ENCODE measurements at places on chromosomes 2 and 18.

GRCh38 chr2:107414376-107414775 lies 412.3 kb upstream of the RGPD4 start:
- DNase-seq = no peak

DNA sequence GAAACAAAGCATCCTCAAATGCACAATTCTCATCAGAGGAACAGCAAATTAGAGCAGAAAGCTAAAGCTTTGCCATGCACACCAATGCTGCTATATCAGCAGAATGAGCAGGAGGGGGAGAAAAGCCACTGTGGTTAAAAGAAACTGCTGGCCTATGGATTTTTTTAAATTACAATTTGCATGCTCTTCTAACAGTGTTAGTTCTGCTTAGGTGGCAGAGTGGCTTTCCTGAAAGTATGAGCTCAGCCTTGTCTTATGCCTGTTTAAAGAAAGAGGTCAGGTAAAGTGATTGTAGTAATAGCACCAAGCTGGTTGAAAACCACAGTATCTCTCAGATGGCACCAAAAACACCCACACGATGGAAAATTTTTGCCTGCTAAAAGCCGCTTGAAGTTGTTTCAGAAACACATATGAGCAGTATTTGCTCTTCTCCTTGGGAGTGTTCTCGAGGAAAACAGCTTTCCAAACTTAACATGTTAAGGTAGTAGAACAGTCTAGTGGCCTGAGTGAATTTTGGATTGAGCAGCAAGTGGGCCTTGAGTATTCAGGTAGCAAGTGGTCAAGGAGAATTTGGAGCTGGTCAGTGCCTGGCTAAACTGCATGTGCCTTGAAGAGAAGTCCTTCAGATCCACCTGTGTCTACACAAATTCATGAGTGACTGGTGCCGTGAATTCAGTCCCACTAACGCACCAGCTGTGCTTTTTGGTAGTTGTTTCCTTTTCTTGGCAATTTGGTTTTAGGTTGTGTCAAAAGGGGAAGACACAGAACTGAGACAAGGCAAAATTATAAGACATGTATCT lies 19.6 kb upstream of the NDUFV2 start:
- no peak for DNase-seq

DNA sequence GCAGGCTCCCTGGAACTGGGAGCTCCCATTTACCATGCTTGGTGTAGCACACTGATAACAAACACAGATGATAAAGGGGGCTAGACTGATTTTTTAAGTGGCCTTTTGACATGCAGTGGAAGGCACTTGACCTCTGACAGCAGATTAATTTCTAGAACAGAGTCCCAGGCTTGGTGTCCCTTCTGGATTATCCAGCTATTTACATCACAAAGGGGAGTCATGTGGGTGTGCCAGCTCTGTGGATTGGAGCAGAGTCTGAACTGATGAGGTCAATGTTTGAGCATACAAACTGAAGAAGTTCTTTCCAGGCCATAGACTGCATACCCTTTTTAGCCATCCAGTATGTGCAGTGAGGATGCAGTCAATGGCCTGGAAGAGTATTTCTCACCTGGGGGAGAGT lies 31.5 kb upstream of the SIX2 start:
- no peak for DNase-seq

GRCh38 chr2:113183703-113184102 lies 9.9 kb downstream of the PSD4 start:
- no peak for DNase-seq

DNA sequence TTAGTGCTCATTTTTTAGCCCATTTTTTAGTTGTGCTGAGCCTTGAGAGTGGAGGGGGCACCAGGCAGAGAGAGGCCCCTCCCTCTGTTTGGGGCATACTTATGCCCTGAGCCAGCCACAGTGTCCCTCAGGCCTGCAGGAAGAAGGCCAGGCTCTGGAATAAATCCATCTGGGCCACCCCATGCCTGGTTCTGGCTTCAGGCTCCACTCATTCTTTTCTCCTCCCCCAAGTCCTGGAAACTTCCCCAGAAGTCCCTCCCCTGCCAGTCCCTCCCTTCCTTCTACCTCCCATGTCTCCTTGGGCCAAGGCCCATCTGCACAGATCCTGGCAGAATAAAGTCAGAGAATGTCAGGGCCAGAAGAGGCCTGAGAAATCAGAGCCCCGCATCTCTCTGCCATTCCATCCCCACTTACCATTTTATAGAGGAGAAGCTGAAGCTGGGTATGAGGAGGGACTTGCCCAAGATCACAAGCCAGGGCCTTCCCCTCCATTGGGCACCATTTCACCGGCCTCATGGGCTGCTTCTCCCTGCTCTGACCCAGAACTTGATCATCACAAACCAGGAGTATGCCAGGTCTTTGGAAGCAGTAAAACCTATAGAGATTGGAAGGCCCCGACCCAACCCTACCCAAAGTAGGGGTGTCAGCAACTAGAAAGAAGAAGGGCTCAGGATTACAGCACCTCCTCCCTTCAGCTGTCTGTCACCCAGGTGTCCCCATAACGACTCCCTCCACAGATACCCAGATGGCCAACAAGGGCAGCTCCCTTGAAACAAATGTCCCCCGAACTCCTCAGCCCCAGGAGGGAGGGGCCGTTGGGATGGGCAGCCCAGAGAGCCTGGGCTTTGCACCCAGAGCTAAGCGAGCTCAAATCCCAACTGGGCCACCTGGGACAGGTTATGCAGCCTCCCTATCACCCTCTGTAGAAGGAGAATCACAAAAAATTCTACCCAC lies 108.4 kb downstream of the POLR1A start:
- peak; percentile 70 for DNase-seq

Measured in Ammon's horn (tissue), 1 donor.